ENCODE measurements at places on chromosomes 4 and X.

GRCh38 chrX:51891821-51892551, 1.4 kb upstream of the MAGED1 start:
- no peak for DNase-seq

DNA sequence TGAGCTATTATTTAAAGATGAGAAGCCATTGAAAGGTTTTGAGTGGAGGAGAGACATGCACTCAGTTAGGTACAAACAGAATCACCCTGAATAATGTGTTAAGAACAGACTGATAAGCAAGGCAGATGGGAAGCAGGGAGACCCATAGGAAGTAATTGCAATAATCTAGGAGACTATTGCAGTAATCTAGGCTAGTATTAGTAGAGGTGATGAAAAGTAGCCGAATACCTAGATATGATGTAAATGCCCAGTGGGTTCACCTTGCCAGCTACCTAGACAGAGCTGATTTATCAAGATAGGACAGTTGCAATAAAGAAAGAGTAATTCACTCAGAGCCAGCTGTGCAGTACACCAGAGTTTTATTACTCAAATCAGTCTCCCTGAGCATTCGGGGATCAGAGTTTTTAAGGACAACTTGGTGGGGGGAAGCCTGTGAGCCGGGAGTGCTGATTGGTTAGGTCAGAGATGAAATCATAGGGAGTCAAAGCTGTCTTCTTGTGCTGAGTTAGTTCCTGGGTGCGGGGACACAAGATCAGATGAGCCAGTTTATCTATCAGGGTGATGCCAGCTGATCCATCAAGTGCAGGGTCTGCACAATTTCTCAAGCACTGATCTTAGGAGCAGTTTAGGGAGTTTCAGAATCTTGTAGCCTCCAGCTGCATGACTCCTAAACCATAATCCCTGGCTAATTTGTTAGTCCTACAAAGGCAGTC, 427.5 kb downstream of the RPA4 start:
- DNase-seq: no peak

GRCh38 chr4:83996254-83996653, 460.3 kb downstream of the GPAT3 start:
- DNase-seq: no peak

GRCh38 chr4:17288151-17288550, 223.7 kb downstream of the QDPR start:
- no peak for DNase-seq

DNA sequence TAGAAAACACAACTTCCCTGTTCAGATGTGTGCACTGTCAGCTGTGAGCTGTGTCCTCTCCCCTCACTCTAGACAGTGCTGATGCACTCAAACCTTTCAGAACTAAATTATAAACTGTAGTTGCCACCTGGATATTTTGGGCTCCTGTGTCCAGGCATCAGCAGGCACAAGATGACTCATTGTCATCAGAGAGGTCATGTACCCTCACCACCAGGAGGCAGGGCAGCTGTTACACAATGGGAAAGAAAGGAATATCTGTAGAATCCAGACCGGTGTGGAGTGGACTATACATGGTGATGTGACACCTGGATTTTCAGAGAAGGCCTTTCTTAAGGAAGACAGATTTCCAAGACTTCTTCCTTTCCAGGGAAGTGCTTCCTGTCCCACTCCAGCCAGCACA, 854.4 kb upstream of the AGA start:
- no peak for DNase-seq

GRCh38 chr4:123530357-123530756, 133.8 kb downstream of the SPRY1 start:
- DNase-seq: no peak

DNA sequence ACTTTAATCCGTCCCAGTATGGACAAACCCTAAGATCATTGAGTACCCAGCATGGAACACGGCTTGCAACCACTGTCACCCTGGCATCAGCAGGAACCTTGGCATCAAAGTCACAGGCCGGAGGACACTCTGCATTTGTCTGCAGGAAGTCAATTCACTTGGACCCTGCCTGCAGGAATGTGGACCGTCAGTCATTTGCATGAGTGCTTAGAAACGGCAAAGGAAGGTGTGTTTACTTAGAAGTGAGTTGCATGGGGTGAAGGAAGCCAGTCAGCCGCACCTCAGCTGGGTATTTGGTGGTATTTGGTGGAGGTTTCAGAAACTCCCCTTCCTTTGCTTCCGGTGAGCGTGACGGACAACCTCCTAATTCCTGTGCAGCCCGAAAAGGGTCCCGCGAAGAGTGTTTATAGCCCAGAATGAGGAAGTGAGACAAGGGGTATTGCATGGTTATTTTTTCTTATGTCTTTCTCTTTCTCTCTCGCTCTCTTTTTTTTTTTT, 15.5 kb downstream of the P2RY8 start:
- DNase-seq: no peak

- no peak for DNase-seq
Observed at GRCh38 chr4:39308611-39309010, 57.6 kb downstream of the RFC1 start.

DNA sequence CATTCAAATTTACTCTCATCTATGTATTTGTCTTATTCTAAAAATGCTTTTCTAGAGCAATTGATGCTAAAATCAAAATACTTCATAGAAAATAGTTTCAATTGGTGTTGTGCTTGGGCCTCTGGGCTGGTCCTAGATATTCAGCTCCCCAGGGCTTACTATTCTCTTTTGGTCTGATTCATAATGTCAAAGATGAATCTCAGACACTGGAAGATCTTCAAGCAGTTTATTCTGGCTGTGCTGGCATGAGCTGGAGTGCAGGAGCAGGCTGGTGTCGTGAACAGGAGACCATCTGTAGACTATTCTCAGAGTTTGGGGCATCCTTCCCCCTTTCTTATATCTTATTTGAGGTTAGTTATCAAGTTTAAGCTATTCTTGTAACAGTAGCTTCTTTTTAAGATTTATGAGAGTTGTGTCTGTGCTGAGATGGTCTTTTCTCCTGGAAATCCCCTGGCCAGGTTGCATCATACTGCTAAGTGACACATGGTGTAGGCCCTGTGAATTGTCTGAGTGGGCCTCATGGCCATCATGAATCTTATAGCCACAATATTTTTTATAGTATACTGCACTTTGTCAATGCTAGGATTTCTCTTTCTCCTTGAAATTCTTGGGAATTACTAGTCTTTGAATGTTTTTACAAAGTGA, 1624.0 kb upstream of the IGFBP7 start:
- no peak for DNase-seq

DNA sequence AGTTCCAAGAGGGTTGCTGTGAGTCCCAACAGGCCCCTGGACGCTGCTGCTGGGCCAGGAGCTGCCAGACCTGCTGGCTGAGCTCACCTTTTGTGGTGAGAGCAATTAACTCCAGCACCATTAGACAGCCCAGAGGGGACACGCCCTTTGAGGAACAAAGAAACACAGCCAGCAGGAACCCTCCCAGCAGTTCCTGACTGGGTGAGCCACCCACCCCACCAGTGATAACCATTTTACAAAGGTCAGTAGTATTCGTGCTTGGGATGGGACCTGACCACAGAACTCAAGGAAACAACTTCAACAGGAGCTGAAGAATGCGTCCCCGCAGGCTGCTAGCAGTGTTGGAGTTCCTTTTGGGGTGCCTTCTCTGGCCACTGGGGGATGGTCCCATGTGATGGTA, 38.8 kb upstream of the AFAP1 start:
- DNase-seq: no peak

- DNase-seq: no peak
Observed at GRCh38 chr4:174314770-174315169, 31.1 kb downstream of the CEP44 start.

GRCh38 chrX:139766545-139766983, 58.6 kb upstream of the MCF2 start:
- no peak for DNase-seq

Measured in 8988T (cell line).